ENCODE measurements at places on chromosomes 13 and 19.

- DNase-seq, result no peak
Measured at GRCh38 chr13:44293374-44293773, 80.2 kb upstream of the SERP2 start.

DNA sequence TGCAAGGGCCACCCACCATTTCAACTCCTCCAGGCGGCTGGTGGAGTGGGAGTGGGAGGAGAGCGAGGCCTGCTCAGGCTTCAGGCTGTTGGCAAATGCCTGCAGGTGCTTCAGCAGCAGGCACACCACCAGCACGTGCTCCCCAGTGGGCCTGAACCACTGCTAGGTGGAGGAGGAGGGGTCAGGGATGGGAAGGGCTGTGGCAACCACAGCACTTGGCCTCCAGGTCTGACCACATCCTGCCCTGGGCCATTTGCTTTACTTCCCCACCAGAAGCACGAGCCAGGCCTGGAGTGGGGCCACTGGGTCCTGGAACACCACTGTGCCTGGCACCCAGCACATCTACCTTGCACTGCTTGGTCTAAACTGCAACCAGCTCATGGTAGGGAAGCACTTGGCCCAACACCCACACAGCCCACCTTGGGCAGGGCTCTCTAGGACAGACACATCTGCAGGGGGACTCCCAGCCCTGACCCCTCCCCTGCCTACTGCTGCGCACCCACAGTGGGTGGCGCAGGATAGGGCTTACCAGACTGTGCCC, 26.2 kb downstream of the TUBA3C start:
- no peak for DNase-seq

DNA sequence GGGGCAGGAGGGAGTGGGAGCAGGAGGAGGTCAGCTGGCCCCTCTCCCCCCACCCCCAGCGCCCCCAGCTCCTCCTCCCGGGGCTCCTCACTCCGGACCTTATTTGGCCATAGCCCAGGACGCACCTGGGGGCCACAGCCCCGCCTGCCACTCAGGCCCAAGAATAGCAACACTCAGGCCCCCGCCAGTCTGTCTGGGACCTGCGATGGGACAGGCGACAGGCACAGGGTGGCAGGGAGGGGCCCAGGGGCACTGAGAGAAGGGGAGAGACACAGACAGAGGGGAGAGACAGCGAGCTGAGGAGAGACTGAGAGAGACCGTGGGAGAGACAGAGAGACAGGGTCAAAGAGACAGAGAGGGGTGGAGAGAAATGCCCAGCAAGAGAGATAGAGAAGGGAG, 10.2 kb downstream of the JOSD2 start:
- no peak for DNase-seq

DNA sequence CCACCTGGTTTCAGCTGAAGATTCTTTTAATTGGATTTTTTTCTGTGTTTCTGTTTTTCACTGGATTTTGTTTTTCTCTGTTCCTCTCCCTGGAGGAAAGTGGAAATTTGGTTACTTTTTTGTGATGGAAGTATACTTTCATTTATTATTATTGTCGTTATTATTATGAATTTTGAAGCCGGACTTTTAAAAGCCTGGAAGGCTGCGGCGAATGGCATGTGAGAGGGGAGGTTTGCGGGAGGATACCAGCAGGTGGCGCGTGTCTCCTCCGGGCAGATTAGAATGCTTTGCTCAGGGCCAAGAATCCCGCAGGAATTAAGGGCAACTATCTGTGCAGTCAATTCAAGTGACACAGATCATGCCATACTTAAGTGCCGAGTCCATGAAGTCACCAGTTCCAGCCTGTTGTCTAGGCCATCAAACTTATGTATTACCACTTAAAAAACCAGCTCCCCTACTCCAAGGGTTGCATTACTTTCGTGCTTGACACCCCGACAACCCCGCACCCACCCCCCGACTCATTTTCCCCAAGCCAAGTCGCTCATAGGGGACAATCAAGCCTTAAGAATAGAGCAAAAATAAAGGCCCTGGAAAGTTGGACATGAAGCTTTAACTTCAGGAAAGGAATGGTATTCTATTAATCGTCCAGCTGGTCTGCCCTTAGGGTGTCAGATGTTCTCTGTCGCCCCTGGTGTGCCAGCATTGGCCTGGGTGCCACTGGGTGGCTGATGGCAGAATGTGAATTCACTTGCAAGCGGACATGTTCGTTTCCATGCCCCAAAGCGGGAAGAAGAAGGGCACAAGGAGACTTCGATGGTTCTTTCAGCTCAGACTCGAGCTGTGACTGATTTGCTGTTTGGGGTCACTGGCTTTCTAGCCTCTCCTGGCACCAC, 1.3 kb upstream of the LRCH1 start:
- peak; percentile 86 for DNase-seq

DNA sequence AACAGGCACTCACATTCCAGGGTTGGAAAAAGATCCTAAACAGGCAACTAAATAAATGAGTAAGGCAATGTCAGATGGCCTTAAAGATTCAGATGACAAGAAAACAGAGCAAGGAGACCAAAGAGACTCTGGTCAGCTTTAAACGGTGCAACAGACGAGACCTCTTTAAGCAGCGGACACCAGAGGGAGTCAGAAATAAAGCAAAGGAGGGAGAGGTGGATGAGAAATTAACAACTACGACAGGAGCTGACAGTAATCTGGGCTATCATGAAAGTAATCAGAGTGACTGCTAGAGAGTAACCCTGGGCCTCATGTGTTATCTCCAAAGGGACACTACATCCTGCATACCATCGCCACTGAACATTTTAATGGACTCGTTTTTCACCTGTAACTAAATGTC, 1.1 kb downstream of the ZNF550 start:
- DNase-seq, result peak; percentile 29

- peak; percentile 45 for DNase-seq
Measured at GRCh38 chr13:100124265-100124664, 35.4 kb downstream of the PCCA start.

DNA sequence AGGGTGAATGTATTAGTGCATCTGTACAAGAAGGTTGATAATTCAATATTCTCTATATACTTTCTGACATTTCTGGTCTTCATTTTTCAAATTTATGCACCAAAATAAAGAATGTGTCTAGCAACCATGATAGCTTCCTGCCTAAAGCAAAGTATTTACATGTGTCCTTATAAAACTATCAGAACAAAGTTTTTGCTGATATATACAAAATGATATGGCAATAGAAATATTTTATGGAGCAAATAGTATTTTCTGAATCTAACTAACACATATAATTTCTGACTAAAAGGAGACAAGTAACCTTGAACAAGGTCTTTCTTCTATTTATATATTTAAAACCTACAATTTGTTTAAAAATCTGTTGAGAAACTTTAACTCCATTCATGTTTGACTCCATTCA, 184.9 kb downstream of the DIAPH3 start:
- DNase-seq, result no peak

DNA sequence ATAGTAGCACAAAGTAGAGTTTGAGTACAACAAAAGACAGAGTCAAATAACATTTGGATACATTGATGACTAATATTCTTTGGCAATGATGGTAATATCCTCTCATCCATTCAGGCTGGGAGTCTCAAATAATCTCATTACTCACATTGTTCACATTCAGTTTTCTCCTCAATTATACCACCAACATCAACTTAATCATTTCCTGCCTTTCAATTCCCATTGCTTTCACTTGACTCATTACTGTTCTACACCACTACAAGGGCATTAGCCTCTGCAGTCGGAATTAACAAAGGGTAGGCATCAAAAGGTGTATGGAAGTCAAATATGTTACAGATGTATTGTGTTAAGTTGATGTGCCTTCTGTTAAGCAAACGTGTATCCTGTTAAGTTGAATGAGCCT, 518.4 kb upstream of the SLITRK1 start:
- peak; percentile 87 for DNase-seq

- DNase-seq, result no peak
Measured at GRCh38 chr13:31175847-31176532, 14.3 kb upstream of the HSPH1 start.

Measured in EH (cell line).